ENCODE measurements at places on chromosomes 11 and 22. TPM values are rescaled to one million over a fixed set of nuclear protein-coding genes. Genes with fewer than 3 reads are reported as not detected.

GALR3 gene
- total RNA-seq = not detected

BEST1 gene
- total RNA-seq = 2.5 TPM

ZC3H12C gene
- 10.1 TPM for total RNA-seq

IGSF22 gene
- total RNA-seq = not detected

PVALB gene
- total RNA-seq = not detected

MYO7A gene
- total RNA-seq = 1.2 TPM

LRRC74B gene
- not detected for total RNA-seq

DTX4 gene
- 4.8 TPM for total RNA-seq

INPP5J gene
- 0.78 TPM for total RNA-seq
